ENCODE measurements at places on chromosomes 5 and 9.
A peak's percentile ranks its signal among the peaks of the same experiment; 100 is the strongest.

DNA sequence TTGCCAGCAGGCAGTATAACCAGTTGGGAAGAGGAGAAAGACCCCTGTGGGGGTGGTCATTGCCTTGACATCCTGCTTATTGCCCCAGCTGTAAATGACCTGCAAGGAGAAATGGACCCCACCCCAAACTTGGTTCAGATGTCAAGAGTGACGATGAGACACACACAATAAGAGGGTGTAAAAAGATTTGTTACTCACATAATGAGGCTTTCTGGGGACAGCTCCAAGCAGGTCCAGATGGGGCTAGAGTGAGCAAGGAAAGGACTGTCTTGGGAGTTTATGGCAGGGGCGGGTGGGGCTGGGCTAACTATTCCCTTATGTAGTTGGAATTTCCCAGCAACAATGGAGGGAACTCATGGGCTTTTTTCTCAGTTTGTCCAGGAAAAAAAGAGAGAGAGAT lies 24.1 kb downstream of the ZNF484 start:
- DNase-seq, result no peak

DNA sequence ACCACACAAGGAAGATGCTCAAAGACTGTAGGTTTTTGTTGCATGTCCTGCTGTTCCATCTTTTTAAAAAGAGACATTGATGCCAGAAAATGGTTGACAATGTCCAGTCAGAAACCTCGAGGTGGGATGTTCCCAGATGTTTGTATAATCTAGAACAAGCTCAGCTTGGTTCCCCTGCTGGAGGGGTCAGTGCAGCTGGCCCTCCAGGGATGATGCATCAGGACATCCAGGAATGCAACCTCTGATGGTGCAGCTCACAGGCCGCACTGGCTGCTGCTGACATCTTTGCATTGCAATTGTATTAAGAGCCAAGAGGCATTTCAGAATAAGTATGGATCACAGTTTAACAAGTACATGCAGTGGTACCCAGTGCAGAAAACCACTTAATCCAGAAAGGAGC lies 122.4 kb downstream of the MED10 start:
- DNase-seq, result no peak

DNA sequence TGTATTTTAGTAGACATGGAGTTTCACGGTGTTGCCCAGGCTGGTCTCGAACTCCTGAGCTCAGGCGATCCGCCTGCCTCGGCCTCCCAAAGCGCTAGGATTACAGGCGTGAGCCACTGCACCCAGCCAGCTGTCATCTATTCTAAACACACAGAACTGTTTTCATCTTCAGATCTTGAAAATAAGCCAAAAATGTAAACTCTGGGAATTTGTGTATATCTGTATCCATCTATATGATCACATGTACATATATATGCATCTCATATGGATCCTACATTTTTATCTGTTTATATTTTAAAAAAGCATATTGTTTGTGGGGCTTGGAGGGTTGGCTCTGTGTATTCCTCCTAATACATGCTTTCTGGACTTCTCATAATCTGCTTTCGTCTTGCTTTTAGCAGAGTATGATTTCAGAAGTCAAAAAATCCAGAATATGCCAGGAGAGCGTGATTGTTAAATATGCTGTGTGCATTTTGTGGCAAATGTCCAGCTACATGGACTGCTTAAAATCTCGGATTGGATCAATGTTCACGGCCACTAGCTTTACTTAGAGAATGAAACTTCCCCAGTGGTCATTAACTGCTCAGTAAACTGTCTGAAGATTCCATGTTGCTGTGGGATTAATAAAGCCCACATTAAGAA lies 274.4 kb upstream of the IRX1 start:
- no peak for DNase-seq

GRCh38 chr5:125249400-125249799 lies 503.0 kb upstream of the ZNF608 start:
- no peak for DNase-seq

GRCh38 chr5:93053825-93054224 lies 527.2 kb downstream of the NR2F1-AS1 start:
- no peak for DNase-seq

DNA sequence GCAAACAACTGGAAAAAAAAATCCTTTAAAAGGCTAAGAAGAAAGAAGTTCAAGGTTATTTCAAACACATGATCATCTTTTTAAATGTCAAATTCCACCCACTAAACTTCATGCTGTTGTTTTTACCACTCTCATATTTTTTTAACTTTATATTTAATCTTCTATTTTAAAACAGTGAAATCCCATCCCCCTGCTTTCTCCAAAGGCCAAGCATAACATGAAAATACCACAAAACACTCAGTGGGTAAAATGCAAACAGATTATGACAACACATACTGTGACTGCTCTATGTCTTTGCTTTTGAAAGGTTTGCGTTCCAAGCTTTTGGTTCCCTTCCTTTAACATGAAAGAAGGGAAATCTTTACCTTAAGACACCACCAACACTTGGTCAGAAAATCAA lies 127.6 kb downstream of the SNCAIP start:
- DNase-seq, result no peak

DNA sequence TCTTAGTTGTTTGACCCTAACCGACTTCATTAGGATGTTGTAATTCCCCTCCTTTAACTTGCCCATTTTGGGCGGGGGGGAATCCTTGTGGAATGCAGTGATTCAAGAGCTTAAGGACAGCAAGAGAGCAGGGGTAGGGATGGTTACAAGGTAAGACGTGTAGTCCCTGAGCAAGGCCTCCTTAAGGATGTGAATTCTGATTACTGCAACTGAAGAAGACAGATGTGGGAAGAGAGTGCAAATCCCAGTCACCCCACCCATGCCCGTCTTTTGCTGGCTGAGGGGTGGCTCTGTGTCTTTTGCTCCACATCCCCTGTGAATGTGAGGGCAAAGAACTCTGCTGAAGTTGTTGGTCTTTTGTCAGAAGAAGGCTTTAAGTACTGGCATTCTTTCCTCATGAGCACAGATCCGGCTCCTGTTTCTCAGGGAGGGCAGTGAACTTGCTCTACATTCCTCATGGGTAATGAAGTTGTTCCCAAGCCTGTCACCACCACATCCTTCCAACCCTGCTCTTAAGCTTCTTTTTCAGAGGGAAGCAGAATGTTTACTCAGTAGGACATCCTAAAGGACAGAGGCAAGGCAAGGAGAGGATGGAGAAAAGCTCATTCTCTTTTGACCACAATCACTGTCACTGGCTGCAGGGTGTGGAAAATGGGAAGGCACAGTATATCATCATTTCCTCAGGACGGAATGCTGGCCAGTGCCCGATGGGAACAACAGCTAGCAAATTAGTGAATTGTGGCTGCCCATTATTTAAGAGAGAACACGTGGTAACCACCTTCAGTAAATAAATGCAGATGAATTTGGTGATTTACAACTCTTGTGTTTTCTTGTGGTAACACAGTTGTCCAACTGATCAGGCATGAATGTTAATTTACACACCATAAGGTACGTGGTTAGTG lies 61.5 kb downstream of the RAI14 start:
- DNase-seq, result peak; percentile 93

GRCh38 chr5:59746241-59746765 lies 147.2 kb downstream of the PDE4D start:
- no peak for DNase-seq

DNA sequence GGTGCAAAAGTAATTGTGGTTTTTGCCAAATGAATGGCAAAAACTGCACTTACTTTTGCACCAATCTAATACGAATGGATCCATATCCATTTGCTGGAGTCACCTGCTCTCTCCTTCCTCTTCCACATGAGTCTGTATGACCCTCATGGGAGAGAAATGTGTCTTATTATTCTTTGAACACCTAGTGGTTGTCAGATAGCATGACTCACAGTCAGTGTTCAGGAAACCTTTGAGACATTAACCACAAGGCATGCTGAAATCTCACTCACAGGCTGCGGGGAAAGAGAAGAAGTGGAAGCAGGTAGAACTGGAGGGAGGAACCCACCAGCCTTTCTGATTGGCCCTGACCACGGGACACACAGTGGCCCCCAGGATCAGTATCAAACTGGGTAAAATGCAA lies 222.8 kb upstream of the KLF4 start:
- no peak for DNase-seq

DNA sequence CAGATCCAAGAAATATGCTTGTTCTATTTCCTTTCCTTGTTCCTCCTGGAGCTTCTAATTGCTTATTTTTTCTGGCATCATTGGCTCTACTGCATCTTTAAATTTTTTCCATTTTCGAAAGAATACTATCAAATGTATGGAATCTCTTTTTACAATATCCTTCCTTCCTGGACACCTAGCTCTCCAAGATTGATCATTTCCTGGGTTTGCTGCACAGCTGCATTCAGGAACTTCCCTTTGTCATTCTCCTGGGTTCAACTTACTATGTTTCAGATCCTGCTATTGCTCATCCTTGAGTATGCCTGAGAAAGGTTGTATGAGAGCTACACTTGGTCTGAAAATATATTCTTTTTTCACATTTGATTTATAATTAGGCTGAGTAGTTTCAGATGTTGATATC lies 73.7 kb upstream of the ERCC6L2 start:
- no peak for DNase-seq

- no peak for DNase-seq
Observed at GRCh38 chr5:75961818-75962217, 121.4 kb upstream of the SV2C start.

- DNase-seq, result no peak
Observed at GRCh38 chr5:89343666-89344065, 460.7 kb upstream of the MEF2C start.

DNA sequence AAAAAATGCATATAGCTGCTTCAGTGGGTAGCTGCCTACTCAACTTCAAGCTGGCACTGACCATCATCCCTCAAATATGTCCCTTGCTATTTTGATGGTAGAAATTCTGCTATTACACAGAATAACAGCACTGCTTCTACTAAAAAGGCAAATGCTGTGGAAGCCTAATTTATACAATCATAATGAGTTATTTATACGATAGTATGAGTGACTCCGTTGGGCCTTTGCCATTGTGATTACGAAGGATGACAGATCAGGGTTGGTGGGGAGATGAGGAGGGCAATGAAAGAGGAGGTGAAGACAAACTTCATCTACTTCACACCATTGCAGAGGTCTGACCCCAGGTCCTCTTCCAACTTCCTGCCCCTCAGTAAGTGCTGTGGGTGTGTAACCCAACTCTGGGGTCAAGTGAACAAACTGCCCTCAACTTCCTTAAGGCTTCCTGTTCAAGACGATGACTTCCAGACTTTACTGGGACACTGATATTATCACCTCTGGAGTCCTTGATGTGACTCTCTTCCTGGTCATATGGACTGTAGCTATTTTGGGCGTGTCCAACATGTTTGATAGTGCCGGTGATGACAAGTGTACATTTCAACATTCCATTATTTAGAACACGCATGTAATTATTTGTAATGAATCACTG lies 74.1 kb upstream of the RPS23 start:
- no peak for DNase-seq

- DNase-seq, result peak; percentile 64
Observed at GRCh38 chr9:110996436-110997220, 41.6 kb downstream of the LPAR1 start.

GRCh38 chr9:130539420-130540223 lies 39.8 kb upstream of the FUBP3 start:
- DNase-seq, result peak; percentile 41

DNA sequence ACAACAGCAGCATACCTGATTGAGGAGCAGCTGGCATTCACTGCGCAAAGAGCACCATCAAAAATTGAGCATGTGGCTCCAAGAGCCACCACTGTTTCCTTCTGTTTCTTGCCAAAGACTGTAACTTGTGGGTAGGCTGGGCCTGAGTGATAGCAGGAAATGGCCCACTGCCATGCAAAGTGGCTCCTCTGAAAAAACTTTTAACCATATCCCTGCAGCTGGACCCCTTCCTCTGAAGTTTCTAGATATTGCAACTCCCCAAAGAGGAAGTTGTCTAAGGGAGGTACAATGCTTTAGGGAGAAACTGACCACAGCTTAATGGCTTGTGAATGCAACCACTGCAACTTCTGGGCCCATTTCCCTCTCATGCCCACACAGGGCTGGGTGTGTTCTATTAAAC lies 355.4 kb upstream of the PDE4D start:
- no peak for DNase-seq

- DNase-seq, result peak; percentile 8
Observed at GRCh38 chr5:58085800-58086199, 374.1 kb downstream of the PLK2 start.

GRCh38 chr5:131067636-131068035 lies 97.4 kb downstream of the HINT1 start:
- no peak for DNase-seq

DNA sequence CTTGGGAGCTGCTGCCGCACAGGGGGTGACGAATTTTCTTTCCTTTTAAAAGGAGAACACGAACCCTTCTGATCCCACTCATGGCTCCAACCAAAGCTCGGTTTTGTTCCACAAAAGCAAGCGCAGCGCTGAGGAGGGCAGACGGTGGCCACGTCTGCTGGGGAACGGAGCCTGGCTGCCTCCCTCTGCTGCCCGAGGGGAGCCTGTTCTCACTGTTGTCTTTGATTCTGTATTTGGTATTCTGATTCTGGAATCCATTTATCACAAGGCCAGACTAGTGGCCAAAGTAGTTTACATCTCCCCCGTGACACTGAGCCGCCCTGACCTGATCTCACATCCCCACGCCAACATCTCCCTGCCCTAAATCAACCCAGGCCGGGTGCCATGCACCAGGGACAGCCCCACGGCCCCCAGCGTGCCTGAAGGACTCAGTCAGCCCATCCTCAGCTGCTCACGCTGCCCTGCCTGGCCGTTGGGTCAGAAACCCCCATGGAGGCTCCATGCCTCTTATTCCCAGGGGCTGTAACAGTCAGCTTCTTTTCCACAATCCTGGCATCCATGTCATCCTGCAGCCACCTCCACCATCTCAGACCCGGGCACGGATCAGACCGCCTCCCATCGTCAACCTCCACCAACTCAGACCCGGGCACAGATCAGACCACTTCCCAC lies 6.7 kb upstream of the NSMF start:
- no peak for DNase-seq

GRCh38 chr9:126522612-126523356 lies 90.9 kb upstream of the LMX1B start:
- no peak for DNase-seq

DNA sequence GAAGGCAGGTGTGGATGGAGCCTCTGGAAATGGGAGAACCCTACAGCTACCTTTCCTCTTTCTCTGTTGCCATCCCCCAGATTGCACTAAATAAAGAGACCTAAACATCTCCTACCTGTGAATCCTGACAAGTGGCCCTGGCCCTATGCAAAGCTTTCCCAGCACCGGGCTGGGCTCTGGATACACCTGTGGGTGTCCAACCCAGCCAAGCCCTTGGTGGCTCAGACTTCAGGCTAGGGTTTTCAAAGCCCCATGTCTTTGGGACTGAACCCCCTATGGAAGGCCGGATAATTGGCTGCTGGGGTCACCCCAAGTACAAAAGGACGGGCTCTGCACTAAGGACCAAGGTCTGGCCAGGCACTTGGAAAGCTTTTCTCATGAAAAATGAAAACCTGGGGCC lies 44.1 kb upstream of the IPPK start:
- no peak for DNase-seq

DNA sequence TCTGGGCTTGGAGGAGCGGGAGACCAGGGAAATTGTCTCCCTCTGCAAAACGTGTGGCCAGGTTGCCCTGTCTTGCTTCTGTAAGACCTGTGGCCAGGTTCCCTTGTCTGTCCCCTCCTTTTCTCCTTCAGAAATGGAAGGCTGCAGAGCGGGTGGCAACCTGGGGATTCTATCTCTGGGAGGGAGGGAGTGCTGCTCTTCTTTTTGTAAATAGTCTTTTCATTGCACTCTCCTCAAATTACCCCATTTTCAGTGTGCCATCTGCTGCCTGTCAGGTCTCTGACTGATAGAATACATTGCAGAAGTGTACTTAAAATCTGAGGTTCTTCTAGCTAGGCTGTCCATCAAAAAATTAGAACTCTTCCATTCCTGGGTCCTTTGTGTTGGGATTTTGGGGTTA lies 126.0 kb downstream of the GABRB2 start:
- no peak for DNase-seq

All from HS-27A (cell line).